Stimulated activated CD4-positive, alpha-beta T cell treated with anti-CD3 and anti-CD28 coated beads, TNF-alpha, amount 100 ng/mL, for 48 hours (primary cell): ENCODE measurements at places on chromosomes 5 and 9.
A peak's percentile ranks its signal among the peaks of the same experiment; 100 is the strongest.

DNA sequence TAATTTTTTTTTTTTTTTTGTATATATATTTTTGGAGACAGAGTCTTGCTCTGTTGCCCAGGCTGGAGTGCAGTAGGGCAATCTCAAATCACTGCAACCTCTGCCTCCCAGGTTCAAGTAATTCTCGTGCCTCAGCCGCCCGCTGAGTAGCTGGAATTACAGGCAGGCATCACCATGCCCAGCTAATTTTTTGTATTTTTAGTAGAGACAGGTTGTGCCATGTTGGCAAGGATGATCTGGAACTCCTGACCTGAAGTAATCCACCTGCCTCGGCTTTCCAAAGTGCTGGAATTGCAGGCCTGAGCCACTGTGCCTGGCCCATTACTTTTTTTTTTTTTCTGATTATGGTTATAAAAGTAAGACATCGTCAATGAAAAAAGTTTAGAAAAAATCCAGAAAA, 84.0 kb upstream of the LMNB1 start:
- DNase-seq = no peak

- no peak for DNase-seq
Measured at GRCh38 chr5:10524376-10525123, 39.3 kb upstream of the ANKRD33B start.

DNA sequence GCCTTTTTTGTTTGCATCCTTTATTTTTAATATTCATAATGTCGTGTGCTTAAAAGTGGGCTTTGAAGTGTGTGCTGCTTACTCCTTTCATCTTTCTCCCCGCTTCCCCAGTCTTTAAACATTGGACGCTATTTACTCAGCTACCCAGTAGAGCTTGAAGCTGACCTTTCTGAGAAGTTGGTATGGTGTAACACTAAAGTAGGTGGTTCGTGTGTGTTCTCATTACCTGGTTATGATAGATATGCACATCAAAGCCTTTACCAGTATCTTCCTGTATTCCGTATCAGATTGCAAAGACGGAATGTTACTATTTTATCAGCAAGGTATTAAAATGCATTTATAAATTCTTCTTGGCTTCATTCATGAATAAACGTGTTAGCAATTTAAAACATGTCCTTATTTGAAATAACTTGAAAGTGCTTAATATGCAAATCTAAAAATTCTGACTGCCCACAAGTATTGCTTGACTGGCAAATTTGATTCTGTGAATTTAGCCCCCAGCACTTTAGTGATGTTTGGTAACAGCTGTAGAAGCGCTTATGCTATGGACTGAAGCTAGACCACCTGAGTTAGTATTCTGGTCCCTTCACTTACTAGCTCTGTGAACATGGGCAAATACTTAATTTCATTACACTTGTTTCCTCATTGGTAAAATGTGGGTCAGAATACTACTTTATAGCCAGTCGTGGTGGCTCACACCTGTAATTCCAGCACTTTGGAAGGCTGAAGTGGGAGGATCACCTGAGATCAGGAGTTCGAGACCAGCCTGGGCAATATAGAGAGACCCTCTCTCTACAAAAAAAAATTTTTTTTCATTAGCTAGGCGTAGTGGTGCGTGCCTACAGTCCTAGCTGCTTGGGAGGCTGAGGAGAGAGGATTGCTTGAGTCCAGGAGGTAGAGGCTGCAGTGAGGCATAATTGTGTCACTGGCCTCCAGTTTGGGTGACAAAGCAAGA, 1.7 kb downstream of the RRAGA start:
- DNase-seq = no peak

- DNase-seq = no peak
Measured at GRCh38 chr9:123246534-123246933, 21.9 kb downstream of the STRBP start.

- DNase-seq = peak; percentile 35
Measured at GRCh38 chr9:4298255-4299004, 1.4 kb downstream of the GLIS3 start.

DNA sequence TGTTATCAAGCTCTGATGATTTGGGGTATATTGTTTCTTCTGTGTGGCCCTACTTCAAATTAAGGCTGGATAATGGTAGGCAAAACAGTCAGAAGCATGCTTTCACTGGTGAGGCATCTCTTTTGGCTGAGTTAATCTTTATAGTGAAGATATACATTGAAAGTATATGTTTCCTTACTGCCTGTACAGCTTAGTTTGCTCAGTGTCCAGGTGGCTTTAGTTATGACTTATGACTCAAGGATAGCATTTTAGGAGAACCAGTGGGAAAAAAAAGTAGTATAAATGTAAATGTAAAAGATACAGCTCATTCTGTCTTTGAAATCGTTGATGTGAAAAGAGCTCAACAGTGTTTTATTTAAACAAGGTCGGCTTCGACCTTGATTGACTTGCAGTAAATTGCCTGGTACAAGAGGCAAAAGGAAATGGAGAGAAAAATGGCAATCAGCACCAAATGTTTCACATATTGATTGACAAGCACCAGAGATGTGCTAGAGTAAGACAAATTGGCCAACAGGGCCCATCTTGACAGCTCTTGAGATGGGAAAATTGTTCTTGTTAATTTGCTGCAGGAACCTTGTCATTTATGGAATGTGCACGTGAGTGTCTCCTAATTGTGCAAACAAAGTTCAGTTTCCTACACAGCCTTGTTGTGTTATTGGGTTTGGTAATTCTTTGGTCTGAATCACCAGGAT, 447.4 kb upstream of the WWC1 start:
- DNase-seq = no peak

- peak; percentile 4 for DNase-seq
Measured at GRCh38 chr5:53425687-53426511, 54.5 kb upstream of the FST start.

- no peak for DNase-seq
Measured at GRCh38 chr5:133754575-133755169, 142.3 kb upstream of the FSTL4 start.

DNA sequence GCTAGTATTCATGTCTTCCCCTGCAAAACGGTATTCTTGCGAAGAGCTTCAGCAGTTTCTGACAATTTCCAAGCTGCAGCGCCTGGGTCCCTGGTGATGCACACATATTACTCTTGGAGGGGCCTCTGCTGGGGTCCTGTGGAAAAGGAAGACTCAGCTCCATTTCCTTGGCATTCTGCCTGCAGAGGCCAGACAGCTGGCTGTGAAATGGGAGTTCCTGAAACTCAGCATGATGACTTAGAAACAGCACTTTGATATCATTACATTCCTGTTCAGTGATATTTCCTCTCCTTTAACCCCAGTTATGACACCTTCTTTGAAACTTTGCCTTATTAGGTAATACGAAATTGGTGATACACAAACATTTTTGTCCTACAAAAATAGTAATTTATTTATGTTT, 98.5 kb downstream of the APBA1 start:
- no peak for DNase-seq

DNA sequence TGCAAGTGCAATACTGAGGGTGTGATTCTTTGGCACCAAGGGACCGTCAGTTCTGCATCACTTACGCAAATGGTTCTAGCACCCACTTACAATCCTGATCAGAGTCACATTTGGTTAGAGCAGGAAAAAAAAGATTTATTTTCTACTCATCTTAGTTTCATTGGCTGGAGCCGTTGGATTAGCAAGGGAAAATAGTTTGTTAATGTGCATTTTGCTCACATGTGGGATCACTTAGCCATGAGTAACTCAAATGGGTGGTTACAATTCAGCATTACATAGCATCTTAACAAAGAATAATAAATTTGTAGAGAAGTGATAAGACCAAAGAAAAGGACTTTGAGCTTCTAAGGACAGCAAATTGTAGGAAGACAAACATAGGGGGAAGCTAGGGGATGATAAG, 216.9 kb downstream of the AUH start:
- DNase-seq = no peak

DNA sequence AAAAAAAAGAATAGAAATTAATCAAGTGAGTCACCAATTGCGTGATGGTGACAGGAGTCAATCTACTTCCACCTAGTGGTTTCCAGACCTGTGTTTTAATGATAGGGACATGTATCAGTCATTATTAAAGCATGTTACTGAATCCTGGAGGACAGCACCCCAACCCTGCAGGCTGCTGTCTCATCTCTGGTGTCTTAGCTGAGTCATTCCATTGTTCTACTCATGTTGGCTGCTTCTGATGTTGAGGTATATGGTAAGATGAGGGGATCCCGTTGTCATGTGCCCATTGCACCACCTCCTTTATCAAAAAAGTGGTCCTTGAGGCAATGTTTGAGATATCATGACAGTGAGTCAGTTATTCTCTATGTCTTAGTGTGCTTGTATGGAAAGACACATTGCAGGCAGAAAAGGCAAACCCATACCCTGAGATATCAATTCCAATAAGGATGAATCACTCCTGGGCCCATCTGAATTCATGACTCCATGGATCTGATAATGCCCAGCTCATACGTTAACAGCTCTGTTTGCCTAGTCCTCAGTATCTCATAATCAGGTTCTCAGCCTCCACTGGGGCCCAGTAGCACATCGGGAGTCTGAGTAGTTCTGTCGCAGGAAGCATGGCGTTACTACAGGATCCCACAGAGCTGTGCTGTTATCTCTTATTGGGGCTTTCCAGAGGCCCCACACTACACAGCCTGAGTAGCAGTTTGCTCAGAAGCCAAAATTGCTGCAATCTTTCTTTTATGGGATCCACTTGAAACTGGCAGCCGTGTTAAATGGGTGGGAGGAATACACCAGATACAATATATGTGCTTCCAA, 31.2 kb downstream of the HMGCS1 start:
- peak; percentile 15 for DNase-seq

GRCh38 chr9:97525451-97525850, 24.0 kb downstream of the TMOD1 start:
- no peak for DNase-seq

- DNase-seq = no peak
Measured at GRCh38 chr9:79034583-79034982, 537.2 kb upstream of the TLE4 start.

DNA sequence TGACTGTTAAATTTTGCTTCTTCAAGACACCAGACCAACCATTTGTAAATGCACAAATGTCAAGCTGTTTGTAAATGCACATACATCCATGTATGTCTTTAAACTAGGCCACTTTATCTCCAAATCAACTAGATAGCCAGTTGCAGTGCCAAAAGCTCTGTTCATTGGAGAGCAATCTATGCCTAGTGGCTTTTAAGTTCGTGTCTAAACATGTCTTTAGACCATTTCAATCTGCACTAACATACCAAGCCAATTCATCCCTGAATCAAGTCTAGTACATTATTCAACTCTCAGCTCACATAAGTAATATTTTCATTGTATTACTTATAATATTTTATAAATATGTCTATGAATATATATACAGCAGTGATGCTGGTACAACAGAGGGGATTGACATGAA, 985.9 kb downstream of the CDH18 start:
- DNase-seq = no peak

GRCh38 chr9:95004411-95005277, 278.1 kb downstream of the AOPEP start:
- DNase-seq = no peak

DNA sequence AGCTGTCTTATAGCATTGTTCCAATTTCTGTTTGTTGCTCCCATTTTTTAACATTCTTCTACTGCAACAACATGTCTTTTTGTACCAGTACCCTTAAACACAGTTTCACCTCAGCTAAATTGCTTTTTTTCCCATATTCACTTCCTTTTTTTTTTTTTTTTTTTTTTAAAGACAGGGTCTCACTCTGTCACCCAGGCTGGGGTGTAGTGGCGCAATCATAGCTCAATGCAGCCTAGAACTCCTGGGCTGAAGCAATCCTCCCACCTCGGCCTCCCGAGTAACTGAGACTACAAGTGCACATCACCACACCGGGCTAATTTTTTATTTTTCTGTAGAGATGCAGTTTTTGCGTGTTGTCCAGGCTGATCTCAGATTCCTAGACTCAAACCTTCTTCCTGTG, 161.3 kb downstream of the NIPBL start:
- no peak for DNase-seq

GRCh38 chr5:155943516-155944407, 383.2 kb upstream of the SGCD start:
- no peak for DNase-seq

GRCh38 chr5:149481485-149481884, 69.8 kb downstream of the CSNK1A1 start:
- no peak for DNase-seq

DNA sequence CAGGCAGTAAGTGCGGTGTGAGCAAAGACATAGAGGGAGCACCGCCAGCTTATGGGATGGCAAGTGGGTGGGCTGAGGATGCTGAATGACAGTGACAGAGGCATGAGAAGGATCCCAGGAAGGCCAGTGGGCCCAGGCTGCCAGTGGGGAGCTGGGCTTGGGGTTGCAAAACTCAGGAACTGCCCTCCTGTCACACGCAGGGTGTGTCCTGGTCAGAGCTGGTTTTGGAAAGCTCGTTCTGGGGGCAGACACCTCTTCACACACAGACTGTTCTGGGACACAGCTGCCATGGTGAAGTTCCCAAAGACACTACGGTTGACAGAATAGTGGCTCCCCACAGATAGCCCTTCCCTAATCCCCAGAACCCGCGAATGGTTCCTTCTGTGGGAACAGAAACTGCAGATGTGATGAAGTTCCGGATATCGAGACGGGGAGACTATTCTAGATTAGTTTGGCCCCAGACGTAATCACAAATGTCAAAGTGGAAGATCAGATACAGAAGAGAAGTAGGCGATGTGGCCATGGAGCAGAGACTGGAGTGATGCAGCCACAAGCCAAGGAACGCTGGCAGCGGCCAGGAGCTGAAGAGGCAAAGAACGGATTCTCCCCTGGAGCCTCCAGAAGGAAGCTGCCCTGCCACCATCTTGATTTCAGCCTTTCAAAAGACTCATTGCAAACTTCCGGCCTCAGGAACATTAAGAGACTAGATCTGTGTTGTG, 159.0 kb downstream of the COL23A1 start:
- DNase-seq = no peak
